ENCODE measurements at places on chromosomes 7 and 10. TPM values are rescaled to one million over a fixed set of nuclear protein-coding genes. Genes with fewer than 3 reads are reported as not detected.

- no peak for DNase-seq
These were observed 10.0 kb downstream of the BTBD16 start for GRCh38 chr10:122281018-122281626.

- DNase-seq = no peak
These were observed 5.9 kb upstream of the LRMDA start for GRCh38 chr10:75425291-75426079.

- DNase-seq = no peak
These were observed 2.3 kb downstream of the DNMBP start for GRCh38 chr10:100007231-100008141.

DNA sequence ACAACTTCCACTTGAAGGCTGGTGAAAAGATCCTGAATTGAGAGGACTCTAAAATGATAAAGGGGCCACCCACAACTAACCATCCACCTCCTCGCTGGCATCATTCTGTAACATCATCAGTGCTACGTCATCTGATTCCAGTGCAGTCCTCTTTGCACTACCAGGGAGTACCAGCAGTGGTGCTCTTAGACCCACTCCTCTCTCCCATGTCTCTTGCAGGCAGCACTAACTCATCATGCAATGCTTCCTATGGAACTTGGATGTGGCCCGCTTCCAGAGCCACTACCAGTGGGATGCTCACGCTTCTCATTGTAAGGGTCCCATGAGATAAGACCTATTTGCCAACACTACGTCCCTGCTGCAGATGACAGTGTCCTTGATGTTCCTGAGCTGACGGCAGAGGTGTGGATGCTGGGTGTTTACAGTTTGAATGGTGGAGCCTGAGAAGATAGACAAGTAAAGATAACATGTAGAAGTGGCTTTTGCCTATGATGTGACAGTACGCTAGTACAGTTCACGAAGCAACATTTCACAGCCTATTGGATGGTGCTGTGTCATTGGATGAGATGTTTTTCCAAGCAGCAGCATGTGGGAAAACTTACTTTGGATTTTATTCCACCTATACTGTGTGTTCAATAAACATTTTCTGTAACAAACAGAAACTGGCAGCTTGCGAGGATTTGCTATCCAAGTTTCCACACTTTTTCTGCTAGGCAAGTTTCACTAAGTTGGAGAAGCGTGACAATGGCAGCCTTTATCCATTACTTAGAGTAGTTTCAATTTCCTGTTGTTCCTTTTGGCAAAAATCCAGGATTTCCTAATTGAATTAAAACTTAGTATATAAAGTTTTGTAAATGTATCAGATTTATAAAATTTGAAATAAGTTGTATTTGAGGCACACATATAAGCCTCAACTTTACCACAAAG lies 35.8 kb upstream of the COBL start:
- no peak for DNase-seq

DNA sequence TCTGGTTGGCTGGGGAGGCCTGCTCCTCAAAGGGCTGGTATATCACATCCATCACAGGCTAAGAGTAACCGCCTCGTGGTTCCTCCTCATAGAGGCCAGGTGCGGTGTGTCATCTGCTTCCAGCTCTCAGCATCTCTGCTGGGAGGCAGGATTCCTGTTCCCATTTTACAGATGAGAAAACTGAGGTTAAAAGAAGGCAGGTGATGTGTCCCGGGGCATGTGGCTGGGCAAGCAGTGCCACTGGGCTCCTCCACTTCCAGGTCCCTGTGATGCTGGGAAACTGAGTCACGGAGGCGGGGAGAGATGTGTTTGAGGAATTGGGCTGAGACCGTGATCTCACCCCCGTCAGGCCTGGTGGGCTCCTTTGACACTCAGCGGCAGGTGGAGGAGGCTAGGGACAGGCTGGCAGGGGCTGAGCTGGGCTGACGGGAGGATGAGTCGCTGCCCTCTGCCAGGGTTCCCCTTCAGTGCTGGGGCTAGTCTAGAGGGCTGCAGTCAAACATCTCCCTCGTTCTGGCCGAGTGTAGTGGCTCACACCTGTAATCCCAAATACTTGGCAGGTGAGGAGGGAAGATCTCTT lies 9.4 kb downstream of the ARPC1B start:
- DNase-seq = peak; percentile 16

DNA sequence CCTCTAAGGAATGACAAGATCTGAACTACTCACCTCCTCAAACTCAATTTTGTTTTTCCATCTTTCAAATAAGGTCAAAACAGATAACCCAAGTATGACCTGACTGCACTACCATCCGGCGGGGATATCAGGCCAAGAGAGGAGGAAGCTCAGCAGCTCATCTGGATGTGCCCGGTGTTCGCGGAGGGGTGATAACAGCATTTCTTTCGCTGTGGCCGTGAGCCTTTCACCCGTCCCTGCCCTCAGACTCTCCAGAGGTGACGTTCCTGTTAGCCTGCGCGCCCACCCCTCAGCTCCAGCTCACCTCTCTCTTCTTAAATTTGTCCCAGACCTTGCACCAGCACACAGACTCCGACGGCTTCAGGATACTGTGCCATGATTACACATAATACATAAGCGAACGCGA lies 526 bp downstream of the ZNF248 start:
- DNase-seq = no peak

GRCh38 chr7:149598721-149599308 lies 101.2 kb upstream of the ZNF746 start:
- no peak for DNase-seq

- no peak for DNase-seq
These were observed 103.6 kb downstream of the LYZL1 start for GRCh38 chr10:29392376-29393021.

GRCh38 chr7:143346018-143346417 lies 16.5 kb downstream of the FAM131B start:
- DNase-seq = no peak

DNA sequence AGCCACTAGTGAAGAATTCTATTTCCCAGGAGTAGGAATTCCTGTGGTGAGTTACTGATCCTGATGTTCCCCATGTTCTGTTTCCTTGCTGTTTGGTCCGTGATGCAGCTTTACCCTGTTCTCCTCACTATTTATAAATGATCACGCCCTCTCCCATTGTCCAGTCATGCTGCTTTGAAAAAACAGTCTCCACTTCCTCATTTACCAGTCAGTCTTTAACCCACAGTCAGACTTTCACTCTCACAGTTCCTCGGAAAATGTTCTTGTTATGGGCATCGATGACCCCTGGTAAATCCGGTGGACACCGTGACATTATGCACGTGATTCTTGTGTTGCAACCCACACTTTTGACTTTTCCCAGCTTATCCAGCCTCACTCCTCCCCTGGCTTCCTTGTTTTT lies 14.4 kb downstream of the SCIN start:
- no peak for DNase-seq

GRCh38 chr10:50604809-50605208 lies 18.9 kb downstream of the SGMS1 start:
- no peak for DNase-seq

DNA sequence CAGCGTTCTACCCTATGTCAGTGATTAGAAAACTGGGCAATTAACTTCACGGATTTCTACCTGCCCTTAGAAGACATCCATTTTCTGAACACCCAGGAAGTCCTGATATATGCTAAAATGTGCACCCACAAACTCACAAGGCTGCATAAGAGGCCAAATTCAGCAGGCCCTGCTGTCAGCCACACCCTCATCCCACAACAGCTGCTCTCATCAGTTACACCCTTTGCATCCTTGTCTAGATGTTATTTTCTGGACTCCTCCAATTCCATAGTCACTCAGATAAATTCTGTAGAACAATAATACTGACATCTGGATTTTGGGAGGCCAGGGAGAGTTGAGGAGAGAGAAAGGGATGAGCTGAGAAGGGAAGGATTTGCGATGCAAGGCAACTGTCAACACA lies 208.9 kb downstream of the TAX1BP1 start:
- DNase-seq = no peak

- DNase-seq = no peak
These were observed 260.6 kb upstream of the MAGI2 start for GRCh38 chr7:79714081-79714480.

DNA sequence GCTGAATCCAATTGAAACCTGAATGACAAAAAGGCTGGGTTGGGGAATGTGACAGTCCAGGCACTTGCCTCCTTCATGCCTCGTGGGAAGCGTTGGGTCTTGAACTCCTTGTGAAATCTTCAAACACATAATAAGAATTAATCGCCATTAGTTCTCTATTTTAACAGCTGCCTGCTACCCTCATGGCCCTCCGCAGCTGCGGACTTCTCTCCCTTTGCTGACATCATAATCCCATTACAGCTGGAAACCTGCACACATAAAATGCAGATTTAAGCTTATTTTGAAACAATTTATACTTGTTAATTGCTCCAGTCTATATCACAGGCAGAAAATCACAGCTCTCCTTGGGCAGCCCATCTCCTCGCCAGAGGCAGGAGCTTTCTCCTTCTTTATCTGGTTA lies 403.0 kb upstream of the MKI67 start:
- DNase-seq = no peak

- DNase-seq = no peak
These were observed 24.7 kb downstream of the ELN start for GRCh38 chr7:74052628-74053027.

DNA sequence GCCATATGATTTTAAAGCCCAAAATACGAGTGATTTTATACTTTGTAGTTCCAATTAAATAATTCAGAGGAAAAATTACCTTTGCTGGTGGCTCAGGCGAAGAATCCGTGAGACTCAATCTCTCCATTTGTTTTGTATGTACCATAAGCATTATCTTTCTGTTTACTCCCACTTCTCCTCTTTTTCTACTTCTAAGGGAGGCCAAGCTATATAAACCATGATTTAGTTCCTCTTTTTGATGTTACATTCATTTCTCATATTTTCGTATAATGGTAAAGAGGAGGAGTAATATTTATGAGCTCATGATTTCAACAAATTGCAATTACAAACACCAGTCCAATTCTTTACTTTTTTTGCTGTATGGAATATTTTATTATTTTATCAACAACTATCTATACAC lies 50.6 kb upstream of the TES start:
- no peak for DNase-seq

DNA sequence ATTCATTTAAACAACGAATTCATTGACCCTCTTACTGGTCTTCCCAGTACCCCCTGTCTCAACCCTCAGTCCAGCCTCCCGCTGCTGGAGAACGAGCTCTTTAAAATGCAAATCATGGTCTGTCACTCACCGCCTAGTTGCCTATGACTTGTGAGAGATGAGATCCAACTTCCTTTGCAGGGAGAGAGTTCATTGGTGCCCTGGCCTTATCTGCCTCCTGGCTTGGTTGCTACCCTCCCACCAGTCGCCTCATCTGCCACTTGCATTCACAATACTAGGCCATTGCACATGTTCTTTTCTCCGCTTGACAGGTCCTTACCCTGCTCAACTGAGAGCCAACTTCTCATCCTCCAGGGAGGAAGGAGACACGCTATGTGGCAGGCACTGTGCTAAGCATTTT lies 54.0 kb upstream of the MXI1 start:
- no peak for DNase-seq

- no peak for DNase-seq
These were observed 49.2 kb upstream of the SFMBT2 start for GRCh38 chr10:7460006-7460405.

DNA sequence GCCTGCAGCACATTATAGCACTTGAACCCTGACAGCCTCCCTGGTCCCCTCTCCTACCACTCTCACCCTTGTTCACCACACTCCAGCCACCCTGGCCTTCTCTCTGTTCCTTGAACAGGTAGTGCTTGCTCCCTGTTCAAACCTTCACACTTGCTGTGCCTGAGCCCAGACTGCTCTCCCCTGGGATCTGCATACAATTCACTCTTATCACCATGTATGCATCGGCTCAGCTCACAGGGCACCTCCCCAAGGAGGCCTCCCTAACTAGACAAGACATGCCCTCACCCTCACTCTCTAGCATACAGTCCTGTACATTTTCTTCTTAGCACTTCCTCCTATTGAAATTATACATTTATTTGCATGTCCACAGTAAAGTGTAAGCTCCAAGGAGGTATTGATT lies 59.3 kb downstream of the FAM13C start:
- no peak for DNase-seq

GRCh38 chr7:99123571-99124033 lies 20.3 kb downstream of the SMURF1 start:
- no peak for DNase-seq

DNA sequence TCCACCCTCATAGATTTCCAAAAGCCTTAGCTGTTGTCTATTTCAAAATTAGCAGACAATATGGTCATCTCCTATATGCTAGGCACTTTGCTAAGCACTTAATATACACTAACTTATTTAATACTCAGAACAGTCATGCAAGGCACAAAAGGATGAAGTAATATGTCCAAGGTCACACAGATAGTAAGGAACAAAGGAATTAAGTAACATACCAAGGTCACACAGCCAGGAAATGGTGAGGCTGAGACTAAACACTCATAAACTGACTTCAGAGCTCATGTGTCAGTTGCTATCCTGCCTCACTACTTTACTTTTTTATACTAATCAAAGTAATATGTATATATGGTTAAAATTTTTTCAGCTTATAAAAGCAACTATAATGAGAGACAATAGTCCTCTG lies 23.6 kb upstream of the HIBADH start:
- DNase-seq = no peak

DNA sequence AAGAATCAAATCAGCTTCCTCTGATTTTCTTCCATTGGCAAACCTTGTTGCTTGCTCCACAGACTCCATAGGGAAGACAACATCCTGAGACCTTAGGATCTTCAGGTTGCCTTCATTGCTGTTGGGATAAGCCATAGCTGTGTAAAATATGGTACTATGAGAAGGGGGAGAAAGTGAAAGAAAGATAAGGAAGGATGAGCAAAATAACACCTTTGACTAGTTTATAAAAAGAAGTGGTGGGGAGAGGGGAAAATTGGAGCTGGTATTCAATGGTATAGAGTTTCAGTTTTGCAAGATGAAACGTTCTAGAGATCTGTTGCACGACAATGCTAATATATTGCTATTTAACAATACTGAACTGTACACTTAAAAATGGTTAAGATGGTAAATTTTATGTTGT lies 180.4 kb upstream of the PHYHIPL start:
- DNase-seq = no peak

GRCh38 chr7:47485640-47486435 lies 96.1 kb downstream of the TNS3 start:
- DNase-seq = no peak

- DNase-seq = no peak
These were observed 34.8 kb downstream of the DNAJB9 start for GRCh38 chr7:108604307-108605077.

- DNase-seq = no peak
These were observed 88.1 kb downstream of the PRKCQ start for GRCh38 chr10:6491841-6492609.

GRCh38 chr7:38428041-38428440 lies 154.6 kb upstream of the TARP start:
- DNase-seq = no peak

GRCh38 chr10:28054228-28054860 lies 55.5 kb upstream of the ODAD2 start:
- no peak for DNase-seq

XRCC2 gene
- 0.65 TPM for total RNA-seq

SPDYE6 gene
- not detected for total RNA-seq

TDRD1 gene
- total RNA-seq = 4.0 TPM

SLC16A9 gene
- 0.89 TPM for total RNA-seq

CCL24 gene
- total RNA-seq = not detected

GATAD1 gene
- 11.8 TPM for total RNA-seq

DKK1 gene
- total RNA-seq = not detected

SLC25A40 gene
- 23.5 TPM for total RNA-seq

KCNK18 gene
- not detected for total RNA-seq

IL6 gene
- 0.60 TPM for total RNA-seq

PLEKHS1 gene
- not detected for total RNA-seq

LIPK gene
- total RNA-seq = not detected

HOXA11 gene
- total RNA-seq = not detected

CAV2 gene
- total RNA-seq = 239 TPM

COL26A1 gene
- not detected for total RNA-seq

ASZ1 gene
- total RNA-seq = not detected
